HT-29 (cell line): ENCODE measurements at places on chromosomes 3 and 15. TPM values are rescaled to one million over a fixed set of nuclear protein-coding genes. Genes with fewer than 3 reads are reported as not detected.

GRCh38 chr3:192366916-192367315 is 360.4 kb downstream of the FGF12 start:
- no peak for DNase-seq

GRCh38 chr15:45439521-45440260 is 61.3 kb upstream of the GATM start:
- DNase-seq: peak; percentile 72

GRCh38 chr15:79943820-79944219 is 27.2 kb downstream of the BCL2A1 start:
- no peak for DNase-seq

- no peak for DNase-seq
Observed at GRCh38 chr3:64595253-64595694, 92.5 kb downstream of the ADAMTS9 start.

DNA sequence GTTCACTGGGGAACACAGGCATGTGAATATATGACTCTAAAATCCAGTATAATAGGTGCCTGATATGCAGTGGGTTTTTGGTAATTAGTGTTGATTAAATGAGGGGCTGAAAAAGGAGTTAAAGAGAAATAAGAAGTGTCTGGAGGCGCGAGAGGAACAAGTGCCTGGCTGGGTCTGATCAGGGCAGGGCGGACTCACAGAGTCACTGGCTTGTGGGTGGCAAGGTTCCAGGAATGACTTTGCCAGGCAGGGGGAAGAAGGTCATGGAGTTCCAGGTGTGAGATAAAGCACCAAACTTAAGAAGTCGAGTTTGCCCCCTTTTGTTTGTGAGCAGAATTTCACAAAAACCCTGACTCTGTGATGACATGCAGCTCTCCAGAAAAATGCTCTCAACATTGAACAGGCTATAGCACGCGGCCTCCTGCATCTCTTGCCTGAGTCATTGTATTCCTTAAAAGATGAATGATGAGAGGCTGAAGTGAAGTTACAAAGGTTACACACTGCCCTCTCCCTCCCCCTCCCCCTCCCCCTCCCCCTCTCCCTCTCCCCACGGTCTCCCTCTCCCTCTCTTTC is 63.0 kb upstream of the LMCD1 start:
- no peak for DNase-seq

- no peak for DNase-seq
Observed at GRCh38 chr15:48318131-48318530, 13.1 kb upstream of the DUT start.

DNA sequence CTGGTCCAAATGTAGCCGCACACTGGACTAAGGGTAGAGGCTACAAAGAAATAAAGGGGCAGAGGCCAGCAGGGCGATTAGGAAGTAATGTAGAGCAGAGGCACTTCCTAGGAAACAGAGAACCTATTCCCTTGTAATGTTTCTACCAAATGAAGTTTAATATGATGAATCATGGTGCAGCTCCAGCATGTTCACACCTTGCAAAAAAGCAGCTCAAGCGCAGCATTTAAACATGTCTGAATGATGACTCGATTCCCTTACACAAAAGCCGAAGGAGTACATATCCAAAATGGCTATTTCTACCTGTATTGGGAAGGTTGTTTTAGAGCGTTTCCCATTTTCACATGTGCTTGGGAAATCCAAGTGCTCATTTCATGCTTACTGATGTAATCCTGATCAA is 204.8 kb downstream of the MECOM start:
- DNase-seq: no peak

GRCh38 chr3:172315401-172316091 is 132.7 kb downstream of the GHSR start:
- peak; percentile 60 for DNase-seq

The VGLL3 gene
- total RNA-seq: 0.03 and 0.31 TPM in 2 replicates
